ENCODE measurements at places on chromosomes 16 and 17.

- DNase-seq, result no peak
Observed at GRCh38 chr17:55159251-55159650, 105.5 kb upstream of the HLF start.

DNA sequence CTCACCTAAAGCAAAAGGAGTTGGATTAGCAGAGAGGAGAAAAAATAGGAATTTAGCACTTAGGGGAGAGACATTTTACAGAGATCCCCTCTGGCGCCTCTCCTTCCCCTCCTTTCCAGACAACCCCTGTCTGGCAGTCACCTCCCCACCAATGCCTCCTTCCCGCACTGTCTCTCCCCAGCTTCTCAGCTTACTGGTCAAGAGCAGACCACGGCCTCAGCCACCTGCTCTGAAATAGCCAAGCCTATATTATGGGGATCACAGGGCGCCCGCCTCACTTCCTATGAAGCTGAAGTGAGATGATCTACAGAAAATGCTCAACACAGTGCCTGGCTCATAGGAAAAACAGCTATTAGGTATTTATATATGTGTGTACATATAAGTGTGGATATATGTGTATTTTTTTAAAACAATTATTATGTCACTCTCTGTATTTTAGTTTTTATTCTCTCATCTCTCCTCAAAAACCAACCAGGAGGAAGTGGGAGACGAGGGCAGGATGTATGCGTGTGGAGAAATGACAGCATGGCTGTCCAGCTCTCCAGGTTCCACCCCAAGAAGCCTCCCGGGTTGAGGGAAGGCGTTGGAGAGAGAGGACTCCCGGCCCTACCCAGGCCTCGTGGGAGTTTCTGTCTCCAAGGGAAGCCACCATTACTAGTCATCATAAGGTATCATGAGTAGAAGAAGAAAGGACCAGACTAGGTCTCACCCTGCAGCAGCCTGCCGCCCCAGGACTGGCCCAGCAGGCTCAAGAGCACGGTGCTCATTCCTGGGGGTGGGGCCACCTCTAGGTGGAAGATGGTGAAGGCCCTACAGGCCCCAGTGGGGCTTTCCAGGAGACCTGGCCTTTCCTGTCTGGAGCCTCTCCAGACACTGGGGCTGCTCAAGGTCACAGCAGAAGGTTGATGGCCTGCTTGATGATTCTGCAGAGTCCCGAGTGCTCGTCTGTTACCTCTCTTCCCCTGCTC, 27.2 kb downstream of the MAP3K14 start:
- no peak for DNase-seq

GRCh38 chr17:71273441-71273840, 847.4 kb upstream of the SOX9 start:
- no peak for DNase-seq

- no peak for DNase-seq
Observed at GRCh38 chr17:57838857-57839570, 10.8 kb downstream of the MRPS23 start.

- DNase-seq, result peak; percentile 77
Observed at GRCh38 chr17:60600490-60601446, 775 bp downstream of the PPM1D start.

GRCh38 chr17:50571681-50572080, 11.2 kb downstream of the CACNA1G start:
- no peak for DNase-seq

DNA sequence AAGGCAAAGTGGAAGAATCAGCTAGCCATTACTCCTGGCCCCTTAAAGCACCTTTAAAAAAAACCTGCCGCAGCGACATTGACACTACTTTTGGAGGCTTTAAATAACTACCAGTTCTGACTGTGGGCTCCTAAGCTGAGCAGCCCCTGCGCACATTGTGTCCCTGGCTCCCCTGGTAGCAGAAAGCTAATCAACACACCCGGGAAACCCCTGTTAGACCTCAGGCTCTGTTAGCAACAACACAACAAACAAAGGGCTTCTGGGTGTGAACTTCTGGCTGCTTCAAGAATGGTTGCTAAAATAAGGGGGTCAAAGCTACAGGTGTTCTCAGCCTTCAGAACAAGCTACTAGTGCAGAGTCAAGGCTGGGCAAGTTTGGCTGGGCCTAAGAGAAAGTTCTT, 83.6 kb downstream of the TMEM100 start:
- DNase-seq, result no peak

Measured in GM12865 (cell line).